ENCODE measurements at places on chromosomes 7 and 10.

- peak; percentile 27 for DNase-seq
Measured at GRCh38 chr7:138797715-138798320, at the start of the genes ATP6V0A4 and TMEM213. TSS of gene ATP6V0A4 (minus strand) at chr7:138798196. CDS start at chr7:138771247, 26,949 bp downstream. TSS of gene TMEM213 (plus strand) at chr7:138797994. CDS start at chr7:138798105, 111 bp downstream.

DNA sequence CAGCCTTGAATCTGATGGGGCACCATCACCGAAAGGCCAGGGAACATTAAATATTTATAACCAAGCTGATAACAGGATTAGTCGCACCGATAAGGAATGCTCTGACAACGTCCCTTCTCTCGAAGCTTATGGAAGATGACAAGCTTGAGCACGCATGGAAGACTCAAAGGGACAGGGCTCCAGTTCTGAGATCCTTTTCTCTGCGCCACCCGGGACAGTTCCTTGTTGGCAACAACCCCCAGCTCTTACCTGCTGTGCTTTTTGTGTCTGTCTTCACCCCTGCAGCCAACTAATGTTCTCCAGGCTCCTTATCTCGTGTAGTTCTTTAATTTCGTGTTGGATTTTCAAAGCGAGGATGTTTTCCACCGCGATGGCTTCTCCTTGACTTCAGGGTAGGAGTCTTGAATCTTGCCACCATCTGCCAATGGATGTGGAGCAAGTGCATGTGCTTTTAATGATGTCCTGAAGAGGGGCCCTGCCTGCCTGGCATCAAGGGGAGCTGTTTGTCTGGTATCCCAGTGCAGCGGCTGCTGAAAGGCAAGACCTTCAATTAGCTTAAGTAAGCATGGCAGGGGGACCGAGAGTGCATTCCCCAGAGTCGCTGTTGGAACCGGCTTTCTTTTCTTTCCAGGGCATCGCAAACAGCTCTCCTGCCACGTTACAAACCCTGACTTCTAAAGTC, 354 bp upstream of the FERD3L start:
- DNase-seq: no peak

- no peak for DNase-seq
Measured at GRCh38 chr10:66629996-66630395, 295.8 kb upstream of the LRRTM3 start.

- no peak for DNase-seq
Measured at GRCh38 chr7:42690794-42691639, 220.9 kb downstream of the C7orf25 start.

DNA sequence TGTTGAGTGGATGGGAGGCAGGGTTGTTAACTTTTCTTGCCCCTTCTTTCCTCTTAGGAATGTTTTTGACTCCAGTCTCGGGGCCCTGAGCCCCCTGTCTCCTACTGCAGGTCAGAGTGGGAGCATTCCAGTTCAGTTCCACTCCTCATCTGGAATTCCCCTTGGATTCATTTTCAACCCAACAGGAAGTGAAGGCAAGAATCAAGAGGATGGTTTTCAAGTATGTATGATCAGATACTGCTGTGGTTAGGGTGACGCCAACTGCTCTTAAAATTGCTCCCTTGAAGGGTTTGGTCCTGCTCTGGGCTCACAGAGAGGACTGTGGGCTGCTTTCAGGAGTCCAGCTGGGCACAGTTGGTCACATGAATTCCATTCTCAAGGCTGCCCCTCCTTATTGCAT, 22.0 kb downstream of the VWA2 start:
- no peak for DNase-seq

- DNase-seq: no peak
Measured at GRCh38 chr7:17411922-17412321, 113.5 kb downstream of the AHR start.

DNA sequence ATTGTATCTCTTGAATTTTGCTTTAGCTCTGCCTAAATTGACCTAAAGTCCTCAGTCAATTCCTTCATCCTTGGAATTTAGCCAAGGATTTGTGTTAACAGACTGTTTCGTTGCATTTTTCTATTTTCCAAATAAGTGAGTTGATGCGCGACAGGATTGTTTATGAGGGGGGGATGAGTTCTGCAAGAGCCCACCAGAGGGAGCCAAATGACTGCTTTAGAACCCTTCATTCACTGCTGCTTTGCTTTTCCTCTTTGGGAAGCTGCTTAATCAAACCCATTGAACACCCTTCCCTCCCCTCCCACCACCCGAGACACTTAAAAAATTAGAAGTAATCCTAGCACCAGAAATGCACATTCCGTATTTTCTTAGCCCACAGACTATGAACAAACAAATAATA, 33.7 kb upstream of the PTF1A start:
- DNase-seq: peak; percentile 56

- DNase-seq: no peak
Measured at GRCh38 chr10:75269605-75270004, 33.8 kb upstream of the COMTD1 start.

DNA sequence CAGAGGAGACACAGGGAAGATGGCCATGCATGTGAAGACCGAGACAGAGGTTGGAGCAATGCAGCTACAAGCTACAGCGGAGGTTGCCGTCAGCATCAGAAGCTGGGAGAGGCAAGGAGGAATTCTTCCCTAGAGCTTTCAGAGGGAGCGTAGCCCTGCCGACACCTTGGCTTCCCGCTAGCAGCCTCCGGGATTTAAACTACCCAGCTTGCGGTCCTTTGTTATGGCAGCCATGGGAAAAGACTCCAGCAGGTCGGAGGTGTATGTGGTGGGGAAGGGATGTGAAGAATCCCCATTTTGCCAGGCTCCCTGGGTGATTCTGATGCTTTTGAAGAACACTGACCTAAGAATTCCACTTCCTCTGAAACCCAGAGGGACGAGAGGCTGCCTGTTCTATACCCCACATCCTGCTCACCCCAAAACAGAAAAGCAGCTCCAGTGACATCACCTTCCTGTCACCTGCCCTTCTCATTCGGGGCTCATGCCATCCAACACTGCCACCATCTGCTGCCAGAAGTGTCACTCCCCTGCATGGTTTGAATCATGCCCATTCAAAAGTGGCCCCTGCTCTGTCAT, 3.3 kb upstream of the SEPHS1 start:
- DNase-seq: peak; percentile 77

GRCh38 chr7:33744293-33745075, 160.9 kb upstream of the BMPER start:
- DNase-seq: no peak

DNA sequence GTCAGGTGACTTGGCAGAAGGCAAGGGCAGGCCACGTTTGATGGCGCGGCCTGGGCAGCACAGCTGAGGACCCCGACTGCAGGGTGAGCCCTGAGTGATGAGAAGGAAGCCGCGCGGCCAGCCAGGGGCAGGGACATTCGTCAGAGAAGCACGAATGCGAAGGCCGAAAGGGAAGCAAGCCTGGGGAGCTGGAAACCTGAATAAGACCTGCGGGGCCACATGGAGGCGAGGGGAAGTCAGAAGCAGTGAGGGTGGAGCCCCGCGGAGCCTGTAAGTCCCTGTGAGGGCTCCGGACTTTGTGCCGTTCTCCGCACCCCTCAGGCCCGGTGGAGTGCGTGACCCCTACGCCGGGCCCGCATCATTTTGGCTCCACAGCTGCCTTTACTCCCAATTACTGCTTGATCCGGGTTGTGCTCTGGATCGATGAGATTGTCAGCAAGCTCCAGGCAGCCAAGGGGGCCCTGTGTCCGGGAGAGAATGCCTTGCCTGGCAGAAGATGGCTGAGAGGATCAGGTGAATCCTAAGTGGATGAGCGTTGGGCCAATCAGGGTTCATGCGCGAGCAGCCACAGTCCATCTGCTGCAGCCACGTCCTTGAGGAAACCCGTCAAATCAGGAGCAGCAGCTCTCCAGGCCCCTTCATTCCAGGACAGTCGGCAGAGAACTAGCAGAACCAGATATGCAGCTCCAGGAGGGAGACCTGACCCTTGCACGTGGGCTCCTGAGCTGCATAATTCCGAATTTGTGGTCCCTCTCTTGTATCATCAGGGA, 293.3 kb upstream of the SHH start:
- DNase-seq: no peak

GRCh38 chr7:137018468-137018867, 150.0 kb downstream of the CHRM2 start:
- DNase-seq: no peak

DNA sequence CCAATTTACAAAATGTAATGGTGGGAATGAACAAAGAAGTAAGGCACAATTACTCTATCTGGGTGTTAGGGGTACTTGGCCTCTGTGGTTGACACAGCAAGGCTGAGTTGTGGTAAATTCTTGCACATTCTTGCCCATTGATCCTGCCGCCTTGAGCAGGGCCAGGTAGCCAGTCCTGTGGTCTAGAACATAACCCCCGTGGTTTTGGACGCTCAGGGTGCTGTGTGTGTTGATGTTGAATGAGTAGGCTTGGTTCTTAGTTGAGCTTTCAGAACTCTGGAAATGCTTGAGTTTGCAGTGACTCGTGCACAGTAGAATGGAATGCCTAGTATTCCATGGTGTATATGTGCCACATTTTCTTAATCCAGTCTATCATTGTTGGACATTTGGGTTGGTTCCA, 42.3 kb upstream of the CDHR3 start:
- DNase-seq: no peak

DNA sequence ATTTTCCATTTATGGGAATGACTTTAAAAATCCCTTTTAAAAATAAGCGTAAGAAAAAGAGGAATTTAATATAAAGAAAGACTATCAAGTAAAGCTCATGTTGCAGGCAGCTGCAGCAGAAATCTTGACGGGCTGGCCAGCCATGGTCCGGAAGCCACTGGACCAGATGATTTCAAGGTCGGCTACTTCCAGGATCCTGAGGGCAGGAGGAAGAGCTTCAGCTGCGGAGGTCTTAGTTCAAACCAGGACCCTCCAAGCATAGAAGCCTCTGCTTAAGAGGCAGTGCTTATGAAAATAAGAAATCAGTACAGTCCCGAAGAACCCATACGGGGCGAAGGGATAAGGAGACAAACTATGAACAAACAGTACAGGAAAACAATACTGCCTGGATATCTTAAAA, 220.2 kb upstream of the CELF2 start:
- no peak for DNase-seq

DNA sequence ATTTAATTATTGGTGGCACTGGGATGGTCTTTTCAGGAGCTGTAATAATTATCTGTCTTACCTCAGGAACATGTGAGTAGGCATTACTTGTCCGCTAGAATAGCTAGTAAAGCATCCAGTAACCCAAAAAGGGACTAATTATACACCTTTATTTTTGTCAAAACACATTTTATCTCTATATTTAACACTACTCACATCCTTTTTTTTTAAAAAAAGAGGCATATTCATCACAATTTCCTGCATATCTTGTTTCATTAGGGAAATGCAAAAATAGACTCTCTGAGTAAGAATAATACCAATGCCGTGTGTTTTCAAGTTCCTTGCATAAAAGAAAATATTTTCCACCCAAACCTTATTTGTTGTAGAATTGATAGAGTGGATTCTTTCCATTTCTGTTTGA, 99.5 kb downstream of the VTI1A start:
- DNase-seq: no peak

DNA sequence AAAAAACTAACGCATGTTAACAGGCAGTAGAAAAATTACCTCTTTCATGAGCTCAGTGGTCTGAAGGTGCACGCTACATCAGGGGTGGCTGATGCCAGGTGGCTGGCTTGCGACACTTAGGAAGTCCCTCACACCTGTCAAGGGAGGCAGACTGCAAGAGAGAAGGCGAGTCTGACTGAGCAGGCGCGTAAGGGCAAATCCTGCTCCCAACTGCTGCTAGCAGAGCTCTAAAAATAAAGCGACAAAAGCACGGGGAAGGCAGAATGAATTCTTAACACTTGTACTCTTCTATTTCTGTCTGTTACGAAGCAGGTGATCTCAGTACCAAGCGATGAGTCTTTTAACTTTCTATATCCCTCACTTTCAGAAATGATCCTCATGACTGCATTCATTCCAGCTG, 33.1 kb downstream of the CACNA2D1 start:
- no peak for DNase-seq

DNA sequence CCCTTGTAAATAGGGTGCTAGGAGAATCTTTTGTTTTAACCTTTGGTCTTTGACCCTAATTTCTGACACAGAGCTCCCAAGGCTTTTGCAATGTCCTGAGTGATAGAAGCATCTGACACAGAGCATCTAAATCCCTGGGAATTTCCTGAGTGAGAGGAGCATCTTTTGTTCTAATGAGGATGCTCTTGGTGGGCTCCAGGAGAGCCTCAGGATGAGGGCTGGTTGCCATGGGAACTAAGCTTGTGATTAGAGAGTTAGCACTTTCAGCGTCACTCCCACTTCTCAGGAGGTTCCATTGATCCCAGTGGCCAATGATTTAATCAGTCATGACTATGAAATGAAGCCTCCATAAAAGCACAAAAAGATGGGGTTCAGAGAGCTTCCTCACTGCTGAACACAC, 264.8 kb downstream of the KIF20B start:
- no peak for DNase-seq

- no peak for DNase-seq
Measured at GRCh38 chr7:116859323-116859722, 3.1 kb upstream of the CAPZA2 start.

- no peak for DNase-seq
Measured at GRCh38 chr10:16566202-16566805, 44.6 kb upstream of the C1QL3 start.

DNA sequence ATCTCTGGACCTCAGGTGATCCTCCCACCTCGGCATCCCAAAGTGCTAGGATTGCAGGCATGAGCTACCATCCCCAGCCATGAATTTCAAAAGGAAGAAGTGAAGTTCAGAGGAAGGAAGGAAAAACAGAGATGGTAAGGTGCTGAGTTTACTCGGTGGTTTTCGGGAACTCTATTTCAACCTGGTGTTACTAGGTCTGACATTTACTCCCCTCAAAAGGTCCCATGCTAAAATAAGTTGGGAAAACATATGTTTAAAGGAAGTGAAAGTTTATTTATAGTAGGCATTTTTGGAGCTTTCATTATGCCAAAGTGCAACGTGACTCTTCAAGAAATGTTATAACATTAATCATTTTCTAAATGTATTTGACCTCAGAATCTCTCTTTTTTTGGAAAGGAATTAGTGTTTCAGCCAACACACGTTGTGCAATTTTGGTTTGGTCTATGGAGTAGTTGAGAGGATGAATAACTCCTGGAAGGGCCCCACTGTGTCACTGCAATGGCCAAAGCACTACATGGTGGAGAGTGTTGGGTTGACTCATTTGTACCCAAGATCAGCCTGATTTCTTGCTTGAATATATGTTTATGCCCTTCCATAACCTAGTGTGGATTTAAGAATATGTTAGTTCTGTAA, 114.7 kb upstream of the FAM171A1 start:
- no peak for DNase-seq

- DNase-seq: no peak
Measured at GRCh38 chr10:24983946-24984345, 31.5 kb upstream of the PRTFDC1 start.

DNA sequence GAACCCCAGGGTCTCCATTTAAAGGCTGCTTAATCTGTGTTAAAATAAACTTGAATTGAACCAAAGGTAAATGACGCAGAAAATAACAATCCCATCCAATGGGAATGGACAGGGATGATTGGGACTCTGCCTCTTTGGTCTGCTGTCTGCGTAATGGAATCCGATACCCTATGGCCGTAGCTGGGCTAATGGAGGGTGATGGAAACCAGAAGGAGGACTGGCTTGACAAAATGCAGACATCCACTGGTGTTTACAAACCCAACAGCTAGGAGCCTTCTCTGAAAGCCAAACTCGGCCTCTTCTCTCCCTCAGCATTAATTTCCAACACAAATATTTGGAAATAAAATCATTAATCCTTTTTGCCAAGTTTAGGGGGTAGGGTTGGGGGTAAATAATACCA, 162.2 kb upstream of the CHST15 start:
- DNase-seq: no peak

- peak; percentile 21 for DNase-seq
Measured at GRCh38 chr10:89207801-89208551, 859 bp upstream of the CH25H start.

GRCh38 chr10:88110822-88111221, 247.4 kb downstream of the PTEN start:
- DNase-seq: no peak

All from CD8-positive, alpha-beta T cell (primary cell).